ENCODE measurements at places on chromosomes 2 and 18.

DNA sequence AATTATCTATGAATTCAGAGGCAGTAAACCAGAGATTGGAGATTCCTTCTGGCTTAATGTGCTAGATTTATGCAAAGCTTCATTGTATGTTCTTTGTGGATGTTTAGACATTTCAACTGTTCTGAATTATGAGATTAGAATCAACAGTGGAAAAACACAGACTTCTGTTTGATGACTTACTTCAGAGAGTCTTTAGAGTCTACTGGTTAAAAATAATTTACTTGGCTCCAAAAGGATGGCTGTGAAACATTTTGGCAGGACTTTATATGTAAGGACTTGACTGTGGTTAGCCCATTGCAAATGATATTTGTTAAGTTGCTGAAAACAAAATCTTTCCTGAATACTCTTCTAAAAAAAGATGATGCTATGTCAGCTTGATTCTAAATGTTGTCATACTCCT is 25.5 kb upstream of the LRRC30 start:
- DNase-seq, result no peak

- no peak for DNase-seq
Measured at GRCh38 chr2:128403814-128404708, 85.4 kb upstream of the HS6ST1 start.

DNA sequence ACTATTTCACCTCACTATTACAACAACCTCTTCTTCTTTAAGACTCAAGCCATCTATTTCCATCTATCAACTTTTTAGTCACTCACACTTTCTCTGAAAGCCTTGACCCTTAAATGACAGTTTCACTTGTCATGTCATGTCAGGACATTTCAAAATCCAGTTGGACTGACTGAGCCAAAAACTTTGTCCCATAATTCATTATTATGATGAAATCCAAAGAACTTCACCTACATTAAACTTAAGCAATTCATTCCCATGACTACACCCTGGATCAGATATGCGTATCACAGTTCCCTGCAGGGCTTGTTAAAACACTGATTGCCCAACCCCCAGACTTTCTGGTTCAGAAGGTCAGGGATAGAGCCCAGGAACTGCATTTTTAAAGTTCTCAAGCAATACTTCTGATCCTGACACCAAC is 26.5 kb downstream of the LDAH start:
- no peak for DNase-seq

- DNase-seq, result no peak
Measured at GRCh38 chr18:24181806-24182205, 42.9 kb downstream of the CABYR start.

- DNase-seq, result no peak
Measured at GRCh38 chr2:65937379-65938160, 497.4 kb upstream of the MEIS1 start.

DNA sequence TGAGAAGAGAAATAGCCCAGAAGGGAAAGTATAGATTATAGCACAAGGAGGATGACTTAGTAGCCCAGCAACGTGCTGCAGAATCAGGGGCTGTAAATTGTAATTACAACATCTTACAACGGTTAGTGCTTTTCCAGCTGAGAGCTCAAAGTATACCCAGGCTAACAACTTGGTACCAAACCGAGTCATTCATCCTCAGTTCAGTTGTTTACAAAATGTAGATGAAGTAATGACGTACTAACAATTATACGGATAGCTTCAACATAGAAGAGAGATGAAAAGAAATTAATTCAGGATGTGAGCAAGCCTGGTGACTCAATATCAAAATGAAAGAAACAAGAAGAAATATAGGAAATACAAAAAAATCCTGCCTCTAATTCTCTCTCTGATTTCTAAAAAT is 99.2 kb downstream of the DYNAP start:
- no peak for DNase-seq

DNA sequence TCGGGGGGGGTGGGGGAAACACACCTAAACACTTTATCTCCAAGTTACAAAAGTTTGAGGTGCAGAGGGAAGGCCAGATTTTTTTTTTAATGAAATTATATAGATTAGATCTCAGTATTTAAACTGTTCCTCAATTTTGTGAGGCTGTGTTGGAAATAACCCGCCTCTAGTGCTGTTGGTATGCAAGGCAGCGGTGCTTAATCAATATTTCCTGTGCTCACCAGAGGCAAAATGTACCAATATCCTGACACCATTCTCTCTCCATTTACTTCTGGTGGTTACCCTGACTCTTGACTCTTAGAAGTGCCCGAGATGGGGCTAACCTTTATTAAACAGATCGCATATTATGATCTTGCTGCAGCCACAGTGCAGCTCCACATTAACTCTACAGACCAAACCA is 54.8 kb upstream of the EML6 start:
- no peak for DNase-seq

GRCh38 chr2:25190536-25190935 is 22.2 kb upstream of the POMC start:
- no peak for DNase-seq

DNA sequence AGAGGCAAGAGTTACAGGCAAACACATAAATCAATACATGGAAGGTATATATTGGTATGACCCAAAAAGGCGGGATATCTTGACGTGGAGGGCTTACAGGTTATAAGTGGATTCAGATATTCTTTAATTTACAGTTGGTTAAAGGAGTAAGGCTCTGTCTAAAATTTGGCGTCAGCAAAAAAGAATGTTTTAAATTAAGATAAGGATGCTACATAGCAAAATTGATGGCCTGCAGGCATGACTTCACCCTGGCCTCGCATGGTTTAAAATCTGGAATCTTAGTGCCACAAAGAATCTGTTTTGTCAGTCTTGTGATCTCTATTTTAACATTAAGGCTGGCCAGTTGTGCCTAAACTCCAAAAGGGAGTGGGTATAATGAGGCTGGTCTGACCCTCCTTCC is 58.4 kb upstream of the REL start:
- DNase-seq, result no peak

GRCh38 chr2:120526997-120527945 is 181.3 kb downstream of the INHBB start:
- DNase-seq, result no peak

DNA sequence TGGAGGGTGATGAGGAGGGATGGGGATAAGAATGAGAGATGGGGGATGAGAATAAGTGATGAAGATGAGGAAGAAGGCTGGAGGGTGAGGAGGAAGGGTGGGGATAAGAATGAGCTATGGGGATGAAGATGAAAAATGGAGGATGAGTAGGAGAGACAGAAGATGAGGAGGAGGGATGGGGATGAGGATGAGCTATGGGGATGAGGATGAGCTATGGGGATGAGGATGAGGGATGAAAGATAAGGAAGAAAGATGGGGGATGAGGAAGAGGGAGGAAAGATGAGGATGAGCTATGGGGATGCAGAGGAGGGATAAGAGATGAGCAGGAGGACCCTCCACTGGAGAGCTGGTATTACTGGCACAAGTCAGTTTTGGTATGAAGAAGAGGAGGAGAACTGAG is 231.5 kb downstream of the NAPG start:
- DNase-seq, result no peak

DNA sequence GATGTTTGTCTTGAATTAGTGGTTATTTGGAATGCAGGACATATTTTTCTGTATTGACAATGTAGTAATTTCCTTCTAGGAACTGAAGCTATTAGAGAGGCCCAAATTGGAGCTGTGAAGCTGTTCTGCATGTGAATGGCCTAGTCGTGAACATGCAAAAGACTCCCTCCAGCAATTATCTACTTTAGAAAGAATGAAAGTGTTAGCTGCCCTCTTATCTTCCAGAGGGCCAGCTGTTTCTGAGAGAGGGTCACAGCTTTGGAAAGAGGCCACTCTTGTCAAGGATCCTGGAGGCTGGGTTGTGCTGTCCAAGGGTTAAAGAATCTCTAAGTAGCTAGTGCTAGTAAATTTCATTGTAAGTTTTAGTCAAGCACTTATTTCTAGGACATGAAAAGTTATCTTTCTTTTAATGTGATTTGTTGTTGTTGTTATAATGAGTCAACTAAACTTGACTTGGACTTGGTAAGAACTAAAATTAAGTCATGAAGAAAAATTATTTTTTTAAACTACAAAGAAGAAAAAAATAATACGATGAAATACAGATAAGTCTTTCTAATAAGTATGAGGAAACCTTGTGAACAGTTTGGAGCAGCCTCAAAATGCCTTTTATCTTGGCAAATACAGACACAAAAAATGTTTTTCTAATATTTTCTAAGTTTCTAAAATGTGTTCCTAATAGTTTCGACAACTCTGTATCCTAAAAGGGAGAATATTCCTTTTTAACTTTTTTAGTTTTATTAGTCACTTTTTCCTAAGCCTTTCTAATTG is 36.8 kb downstream of the DPP4 start:
- no peak for DNase-seq

GRCh38 chr18:23825496-23825895 is 136.2 kb downstream of the LAMA3 start:
- DNase-seq, result no peak

DNA sequence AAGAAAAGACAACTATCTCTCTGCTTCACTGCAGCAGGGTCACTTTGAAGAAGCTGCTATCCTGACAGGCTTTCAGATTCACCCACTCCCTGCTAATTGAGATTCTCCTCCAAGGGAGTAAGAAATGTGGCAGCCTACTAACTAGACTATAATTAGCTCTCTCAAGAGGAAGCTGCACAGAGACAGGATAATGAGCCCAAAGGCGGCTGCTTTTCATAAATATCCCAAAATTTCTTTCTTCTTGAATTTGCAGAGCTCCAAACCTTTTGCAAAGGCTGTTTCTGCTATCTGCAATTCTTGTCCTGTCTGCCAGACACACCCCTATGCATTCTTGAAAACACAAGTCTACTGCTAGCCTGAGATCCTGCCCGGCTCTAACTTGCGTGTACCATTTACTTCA is 54.0 kb upstream of the RNU4ATAC start:
- DNase-seq, result no peak

- no peak for DNase-seq
Measured at GRCh38 chr18:54043484-54044251, 180.8 kb downstream of the MBD2 start.

DNA sequence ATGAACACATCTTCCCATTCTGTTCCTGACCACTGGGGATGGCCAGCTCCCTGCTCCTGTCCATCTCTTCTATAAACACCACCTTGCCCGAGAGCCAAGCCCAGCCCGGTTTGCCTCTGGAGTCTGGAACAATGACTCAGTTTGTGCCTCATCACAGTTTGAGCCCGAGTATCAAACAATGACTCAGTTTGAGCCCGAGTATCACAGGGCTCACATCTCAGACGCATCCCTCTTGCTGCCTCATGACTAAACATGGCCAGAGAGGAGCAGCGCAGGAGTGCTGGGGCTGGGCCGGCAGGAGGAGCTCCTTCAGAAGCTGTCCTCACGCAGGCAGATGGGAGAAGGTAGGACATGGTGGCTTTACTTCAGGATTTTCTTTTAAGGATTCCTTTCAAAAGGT is 68.7 kb downstream of the PXDN start:
- peak; percentile 79 for DNase-seq

DNA sequence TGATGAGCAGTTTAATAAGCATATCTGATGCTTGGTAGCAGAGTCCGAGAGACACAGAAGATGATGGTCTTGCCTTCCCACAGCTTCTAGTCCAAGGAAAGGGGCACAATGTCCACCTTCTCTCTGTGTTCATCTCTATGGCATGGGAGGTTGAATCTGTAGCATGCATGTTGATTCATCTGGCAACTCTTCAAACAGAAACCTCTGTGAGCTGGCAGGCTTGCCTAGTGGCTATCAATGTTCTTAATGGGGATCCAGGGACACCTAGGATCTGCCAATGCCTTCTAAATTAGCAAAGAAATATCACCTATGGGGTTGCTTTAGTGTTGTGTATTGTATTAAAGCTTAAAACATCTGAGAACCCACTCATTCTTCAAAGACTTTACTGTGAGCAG is 170.8 kb downstream of the INO80D start:
- DNase-seq, result no peak

GRCh38 chr2:229708335-229708734 is 6.0 kb downstream of the DNER start:
- no peak for DNase-seq

- DNase-seq, result no peak
Measured at GRCh38 chr2:159147690-159148089, 138.8 kb downstream of the WDSUB1 start.

DNA sequence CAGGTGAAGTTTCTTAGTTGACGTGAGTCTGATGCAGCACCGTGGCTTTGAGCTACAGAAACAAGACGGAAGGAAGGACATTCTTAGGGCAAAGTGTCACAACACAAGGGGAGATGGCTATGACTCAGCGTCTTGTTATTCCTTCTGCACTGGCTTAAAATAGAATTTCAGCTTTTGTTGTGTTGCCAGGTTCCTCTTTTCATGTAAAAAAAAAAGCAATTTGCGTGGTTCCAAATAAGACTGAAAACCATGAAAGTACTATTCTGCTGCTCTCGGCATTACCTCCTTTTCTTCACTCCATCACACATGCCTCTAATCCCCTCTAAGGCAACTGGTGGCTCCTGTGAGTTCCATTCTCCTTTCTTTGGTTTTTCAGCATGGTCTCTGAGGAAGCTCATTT is 150.1 kb downstream of the ANTXR1 start:
- peak; percentile 32 for DNase-seq

GRCh38 chr18:78242806-78243205 is 736.8 kb upstream of the SALL3 start:
- DNase-seq, result no peak

DNA sequence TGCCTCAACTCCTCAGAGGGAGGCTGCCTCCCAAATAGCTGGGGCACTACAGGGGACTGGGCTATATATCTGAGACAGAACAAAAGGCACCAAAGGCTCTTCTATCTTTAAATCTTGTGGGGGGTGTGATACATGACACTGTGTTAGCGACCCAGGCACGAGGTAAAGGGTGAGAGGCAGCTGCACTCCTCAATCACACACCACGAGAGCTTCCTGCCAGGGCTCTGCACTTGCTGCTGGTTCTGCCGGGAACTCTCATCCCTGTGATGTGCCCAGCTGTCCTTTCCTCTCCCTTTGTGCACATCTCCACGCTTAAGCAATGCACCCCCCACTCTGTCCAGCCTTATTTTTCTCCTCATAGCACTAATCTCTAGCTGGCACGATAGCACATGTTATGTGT is 32.4 kb downstream of the NPC1 start:
- DNase-seq, result no peak

- no peak for DNase-seq
Measured at GRCh38 chr2:216574046-216574445, 59.2 kb upstream of the IGFBP2 start.

DNA sequence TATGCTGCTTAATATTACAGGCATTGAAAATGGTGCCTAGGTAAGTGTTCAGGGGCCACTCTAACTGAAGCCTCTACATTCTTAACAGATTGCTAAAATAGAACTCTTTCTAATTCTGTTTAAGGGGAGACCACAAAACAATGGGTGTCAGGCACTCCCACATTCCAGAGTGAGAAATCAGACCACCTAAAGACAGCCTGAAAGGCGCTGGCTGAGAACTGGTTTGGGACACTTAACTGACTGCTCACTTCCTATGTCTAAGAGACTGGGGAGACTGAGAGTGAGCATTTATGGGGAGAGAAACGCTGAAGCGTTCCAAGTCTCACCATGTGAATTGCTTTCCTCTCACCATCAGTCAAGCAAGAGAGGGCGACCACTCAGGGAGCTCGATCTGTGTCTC is 108.8 kb upstream of the ITGB6 start:
- DNase-seq, result peak; percentile 38

Data from H54 (cell line).